T1000 (cell line): ENCODE measurements at places on chromosomes 13 and 19.

DNA sequence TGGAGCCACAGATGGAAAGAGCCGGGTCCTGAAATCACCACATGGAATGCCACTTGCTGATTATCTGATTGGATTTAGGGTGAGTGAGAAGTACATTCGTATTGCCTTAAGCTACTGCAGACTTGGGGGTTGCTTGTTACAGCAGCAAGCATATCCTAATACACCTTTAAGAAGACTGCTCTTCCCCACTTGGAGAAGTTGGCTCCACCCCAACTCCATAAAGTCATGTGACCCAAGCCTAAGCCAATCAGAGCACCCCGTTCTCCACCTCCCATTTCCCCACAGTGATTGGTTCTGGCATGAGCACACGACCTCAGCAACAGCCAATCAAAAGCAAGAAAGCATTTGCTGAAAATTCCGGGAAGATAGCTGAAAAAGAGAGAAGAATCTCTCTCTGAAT lies 23.1 kb downstream of the CACNA1A start:
- no peak for DNase-seq

DNA sequence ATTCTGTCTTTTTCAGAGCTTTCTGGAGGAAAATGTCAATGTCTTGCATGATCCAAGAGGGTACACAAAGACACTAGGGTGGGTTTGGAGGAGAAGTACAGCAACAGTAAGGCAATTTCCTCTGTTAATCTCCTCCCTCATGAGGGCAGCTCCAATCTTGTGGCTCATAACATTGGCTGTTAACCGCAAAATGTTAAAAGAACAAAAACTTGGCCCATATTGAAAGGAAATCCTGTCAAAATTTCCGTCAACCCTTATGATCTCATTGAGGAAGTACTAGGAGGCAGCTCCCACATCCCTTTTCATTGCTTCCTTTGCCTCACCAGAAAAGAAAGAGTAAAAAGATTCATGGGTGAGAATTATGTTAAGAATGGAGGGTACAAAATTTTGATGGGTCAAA lies 11.6 kb downstream of the OXGR1 start:
- no peak for DNase-seq

DNA sequence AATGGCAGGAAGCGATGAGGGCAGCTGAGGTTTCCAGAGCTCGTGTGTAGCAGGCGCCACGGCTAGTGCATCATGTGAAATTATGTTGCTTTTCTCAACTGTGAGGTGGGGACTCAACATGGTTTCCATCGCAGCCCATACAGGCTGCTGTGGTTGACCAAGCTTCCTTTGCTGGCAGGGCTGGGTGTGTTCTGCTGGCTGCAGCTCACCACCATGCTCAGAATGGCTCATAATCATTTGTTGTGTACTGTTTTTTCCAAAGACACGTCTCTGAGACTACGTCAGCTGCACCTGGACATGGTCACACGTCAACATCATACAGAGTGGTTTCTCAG lies 16.1 kb upstream of the RASA3 start:
- DNase-seq, result no peak

- DNase-seq, result no peak
Observed at GRCh38 chr19:50362030-50362412, 3.4 kb downstream of the NAPSA start.

DNA sequence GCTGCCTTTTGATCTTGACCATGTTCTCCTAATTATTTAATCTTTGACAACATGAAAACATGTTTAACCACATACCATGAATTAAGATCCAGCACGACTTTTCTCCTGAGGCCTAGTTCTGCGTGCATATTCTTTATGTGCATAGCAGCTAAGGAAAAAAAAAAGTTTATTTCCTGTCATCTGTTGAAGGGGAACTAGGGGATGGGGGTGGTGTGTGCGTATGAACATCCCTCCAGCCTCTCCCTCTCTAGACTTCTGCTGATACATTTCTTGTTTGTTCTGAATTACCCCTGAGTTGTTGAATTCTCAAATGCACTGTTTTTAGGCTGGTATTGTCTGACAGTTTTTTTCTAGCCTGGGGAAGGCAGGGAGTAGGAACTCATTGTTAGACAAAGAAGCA lies 543.3 kb downstream of the FGF9 start:
- no peak for DNase-seq

- no peak for DNase-seq
Observed at GRCh38 chr13:28100150-28101121, at the start of gene FLT3. Gene FLT3 (minus strand): TSS chr13:28100576. CDS start chr13:28100510, 66 bp downstream.

DNA sequence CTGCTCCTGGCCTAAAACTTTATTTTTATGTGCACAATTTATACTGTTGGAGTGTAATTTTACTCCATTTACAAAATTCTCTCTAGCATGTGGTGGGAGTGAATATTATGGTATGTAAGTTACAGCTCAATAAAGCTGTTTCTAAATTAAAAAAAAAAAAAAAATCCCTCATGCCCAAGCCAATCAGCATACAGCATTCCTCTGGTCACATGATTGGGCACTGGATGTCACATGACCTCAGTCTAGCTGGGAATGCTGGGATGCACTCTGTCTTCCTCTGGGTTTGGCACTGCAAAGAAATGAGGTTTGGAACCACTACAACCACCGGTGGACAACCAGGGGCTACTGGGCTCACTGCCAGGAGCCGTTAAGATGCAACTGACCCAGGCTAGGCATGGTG lies 67.6 kb downstream of the ZNF557 start:
- no peak for DNase-seq

GRCh38 chr19:6271721-6272410 lies 7.9 kb downstream of the MLLT1 start:
- no peak for DNase-seq

DNA sequence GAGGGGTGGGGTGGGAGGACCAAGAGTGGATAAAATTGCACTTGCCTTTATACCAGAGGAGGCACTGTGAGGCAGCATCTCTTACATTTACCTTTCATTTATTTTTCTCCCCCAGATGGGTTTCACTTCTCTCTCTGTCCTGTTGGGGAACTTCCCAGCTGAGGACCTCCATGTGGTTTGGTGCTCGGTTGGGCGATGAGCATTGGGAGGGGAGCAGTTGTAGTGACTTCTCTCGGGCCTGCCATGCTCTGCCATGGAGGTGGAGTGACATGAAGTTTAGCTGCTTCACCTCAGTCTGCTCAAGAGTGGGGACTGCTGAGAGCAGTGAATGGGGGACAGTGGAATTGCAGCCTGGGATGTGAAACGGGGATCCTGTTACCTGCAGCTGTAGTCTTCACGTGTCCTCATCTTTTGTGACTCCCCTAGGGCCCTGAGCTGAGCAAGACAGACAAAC lies 23.1 kb upstream of the CXCL17 start:
- DNase-seq, result no peak

- no peak for DNase-seq
Observed at GRCh38 chr13:106882246-106882645, 314.3 kb upstream of the ARGLU1 start.

- no peak for DNase-seq
Observed at GRCh38 chr13:99363391-99363790, 56.2 kb upstream of the GPR183 start.

DNA sequence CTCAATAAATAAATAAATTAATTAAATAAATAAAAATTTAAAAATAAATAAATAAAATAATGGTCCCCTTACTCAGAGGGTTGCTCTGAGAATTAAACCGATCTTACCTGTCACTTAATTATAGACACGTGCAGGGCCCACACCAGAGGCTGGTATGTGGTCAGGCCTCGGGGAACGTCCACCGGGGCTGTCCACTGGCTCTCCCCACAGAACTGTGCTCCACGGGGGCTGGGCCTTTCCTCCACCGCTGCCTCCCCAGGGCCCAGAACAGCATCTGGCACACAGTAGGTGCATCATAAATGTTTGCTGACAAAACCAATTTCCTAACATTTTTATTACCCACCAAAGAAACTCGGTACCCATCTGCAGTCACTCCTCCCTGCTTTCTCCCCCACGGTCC lies 69.2 kb downstream of the CEBPG start:
- no peak for DNase-seq

- no peak for DNase-seq
Observed at GRCh38 chr19:44807162-44807561, 1.7 kb upstream of the BCAM start.

DNA sequence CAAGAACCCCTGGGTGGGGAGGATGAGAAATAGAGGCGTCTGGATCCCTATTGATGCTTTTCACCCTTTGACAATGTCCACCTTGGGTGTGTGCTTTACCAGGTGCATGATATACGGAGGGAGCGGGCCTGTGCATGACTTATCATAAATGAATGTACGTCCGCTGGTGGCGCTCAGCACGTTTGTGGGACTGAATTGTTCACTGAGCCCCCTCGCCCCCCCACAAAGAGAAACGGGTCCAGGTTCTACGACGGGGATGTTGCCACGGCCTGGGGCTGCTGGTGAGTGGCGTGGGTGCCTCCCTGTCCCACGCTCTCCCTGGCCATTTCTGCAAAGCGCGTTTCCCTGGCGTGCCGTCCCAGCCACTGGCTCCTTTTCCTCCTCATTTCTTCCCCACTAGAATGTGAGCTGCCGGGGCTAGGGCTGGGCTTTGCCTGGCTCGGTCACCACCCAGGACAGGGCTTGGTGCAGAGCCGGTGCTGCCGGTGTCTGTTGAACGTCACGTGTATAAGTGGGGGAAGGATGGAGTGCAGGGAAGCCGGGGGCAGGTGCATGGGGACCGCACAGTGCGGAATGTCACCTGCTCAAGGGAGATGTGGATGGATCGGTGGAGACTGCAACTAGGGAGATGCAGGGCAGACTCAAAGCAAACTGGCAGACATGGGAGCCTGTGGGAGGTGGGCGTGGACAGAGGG lies 21.6 kb downstream of the LRRC4B start:
- DNase-seq, result no peak
